ENCODE measurements at places on chromosomes 16 and 17.

DNA sequence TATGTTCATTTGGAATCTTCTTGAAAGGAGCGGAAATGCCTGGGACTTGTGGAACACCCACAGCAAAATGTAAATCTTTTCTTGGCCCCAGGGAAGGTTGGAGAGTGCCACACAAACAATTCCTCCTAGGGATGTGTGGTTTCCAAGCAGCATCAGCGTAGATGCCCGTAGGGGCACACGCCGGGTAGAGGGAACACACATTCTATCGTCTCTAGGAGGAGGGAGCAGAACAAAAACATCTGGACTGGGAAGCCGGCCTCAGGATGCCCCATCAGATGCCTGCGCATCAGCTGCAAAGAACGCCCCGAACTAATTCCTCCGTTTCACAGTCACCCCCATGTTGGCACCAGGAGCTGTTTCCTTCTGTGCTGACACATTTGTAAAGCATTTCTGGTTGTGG, 357.9 kb upstream of the ZFHX3 start:
- no peak for DNase-seq

DNA sequence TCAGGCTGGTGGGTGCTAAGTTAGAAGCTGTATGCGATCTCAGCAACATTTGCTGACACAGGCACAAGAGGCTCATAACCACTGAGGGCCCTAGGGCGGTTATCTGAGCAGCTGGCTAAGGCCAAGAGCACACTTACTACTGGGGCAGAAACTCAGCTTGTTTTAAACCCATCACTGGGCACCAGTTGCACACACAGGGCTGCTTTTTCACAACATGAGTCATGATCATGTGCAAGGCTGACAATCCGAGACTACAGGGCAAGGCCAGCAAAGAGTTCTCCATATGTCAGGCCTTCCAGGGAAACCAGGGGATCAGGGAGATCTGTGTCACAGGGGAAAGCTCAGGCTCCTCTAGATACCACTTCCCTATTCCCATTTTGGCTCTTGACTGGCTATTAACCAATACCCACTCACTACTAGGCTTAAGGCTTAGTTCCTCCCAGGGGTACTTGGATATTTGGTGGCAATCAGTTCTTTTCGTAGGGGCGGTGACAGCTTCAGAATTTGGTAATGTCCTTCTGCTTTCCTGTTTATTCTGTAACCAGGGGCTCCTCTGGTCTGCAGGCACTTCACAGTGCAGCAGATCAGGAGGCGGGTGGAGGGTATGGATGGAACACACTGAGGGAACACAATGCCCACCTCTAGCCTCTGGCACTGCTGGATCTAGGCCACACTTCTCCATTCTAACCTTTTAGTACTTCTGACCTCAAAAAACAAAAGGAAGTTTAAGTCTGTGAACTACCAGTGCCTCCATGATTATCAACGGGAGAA, 44.9 kb upstream of the ERN1 start:
- DNase-seq: no peak

DNA sequence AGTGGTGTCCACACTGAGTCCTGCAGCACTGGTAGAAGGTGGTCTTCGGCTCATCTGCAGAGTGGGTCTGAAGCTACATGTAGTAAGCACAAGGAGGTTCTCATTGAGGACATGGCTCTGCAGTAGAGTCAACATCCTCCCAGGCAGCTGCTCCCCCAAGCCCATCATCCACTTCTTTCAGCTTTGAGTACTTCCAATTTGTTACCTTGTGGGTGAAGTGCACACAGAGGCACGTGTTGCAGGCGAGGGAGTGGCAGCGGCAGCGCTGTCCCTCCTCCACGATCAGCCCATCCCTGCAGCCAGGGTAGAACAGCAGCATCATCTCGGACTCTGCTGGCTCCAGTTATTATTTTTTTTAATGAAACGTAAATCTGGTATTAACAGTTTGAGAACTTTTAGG, 1.8 kb upstream of the SSTR2 start:
- no peak for DNase-seq

DNA sequence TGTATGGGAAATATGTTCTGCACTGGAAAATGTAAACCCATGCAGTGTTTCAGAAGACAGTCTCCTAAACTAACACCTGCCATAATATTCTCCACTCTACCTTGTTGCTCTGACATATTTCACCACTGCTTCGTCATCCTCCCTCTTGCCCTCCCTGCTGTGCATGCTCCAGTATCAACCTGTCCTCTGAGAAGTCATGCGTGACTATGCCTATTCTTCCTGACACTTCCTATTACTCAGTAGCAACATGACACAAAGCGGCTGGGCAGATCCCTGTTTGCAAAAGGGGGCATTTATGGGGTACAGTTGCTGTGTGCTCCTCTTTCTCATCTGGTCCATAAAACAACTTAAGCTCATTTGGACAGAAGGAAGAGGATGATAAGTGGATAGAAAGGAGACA, 805.6 kb upstream of the EEF2KMT start:
- DNase-seq: no peak

- no peak for DNase-seq
Observed at GRCh38 chr17:13016881-13017654, 759 bp downstream of the ELAC2 start.

DNA sequence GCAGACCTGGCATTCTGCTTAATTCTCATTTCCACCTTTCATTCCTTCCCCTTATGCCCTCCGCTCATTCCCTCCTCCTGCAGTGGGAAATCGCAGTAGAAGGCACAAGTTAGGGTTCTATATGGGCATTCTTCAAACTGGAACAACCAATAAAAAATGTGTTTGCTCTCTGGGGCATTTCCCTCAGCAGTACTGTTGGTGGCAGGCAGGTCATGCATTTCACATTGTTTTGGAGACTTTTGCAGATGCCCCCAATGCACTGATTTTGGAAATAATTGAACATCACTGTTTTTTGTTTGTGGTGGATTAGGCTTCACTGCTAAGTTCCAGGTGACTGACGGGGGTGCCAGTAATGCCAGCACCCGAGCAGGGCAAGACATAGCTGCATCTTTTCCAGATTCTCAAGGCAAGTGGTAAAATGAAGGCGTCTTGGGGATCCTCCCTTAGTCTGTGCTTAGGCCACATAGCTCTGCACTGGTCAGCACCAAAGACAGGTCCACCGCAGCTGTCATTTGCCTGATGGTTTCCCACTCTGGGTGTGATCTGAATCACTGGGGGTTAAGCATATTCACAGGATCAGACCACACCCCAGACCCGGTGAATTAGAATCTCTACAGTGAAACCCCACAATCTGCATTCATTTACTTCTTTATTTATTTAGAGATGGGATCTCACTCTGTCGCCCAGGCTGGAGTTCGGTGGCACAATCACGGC, 304.5 kb downstream of the CPPED1 start:
- DNase-seq: no peak

DNA sequence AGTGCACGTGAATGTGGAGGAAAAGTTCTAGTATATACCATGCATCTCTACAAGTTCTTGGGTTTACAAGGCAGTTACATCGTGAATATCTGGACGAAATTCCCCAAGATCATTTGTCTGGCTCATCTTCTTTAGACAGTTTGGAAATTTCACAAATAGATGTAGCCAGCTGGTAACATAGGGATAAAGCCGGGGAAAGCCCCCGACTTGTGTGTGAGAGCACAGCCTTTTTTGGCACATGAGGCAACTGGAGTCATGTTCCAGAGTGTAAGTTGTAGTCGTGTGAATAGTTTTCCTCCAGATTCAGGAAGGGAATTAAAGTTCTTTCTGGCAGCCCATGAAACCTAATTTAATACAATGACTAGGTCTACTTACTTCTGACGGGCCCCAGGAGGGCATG, 62.3 kb downstream of the MARCHF10 start:
- DNase-seq: no peak

DNA sequence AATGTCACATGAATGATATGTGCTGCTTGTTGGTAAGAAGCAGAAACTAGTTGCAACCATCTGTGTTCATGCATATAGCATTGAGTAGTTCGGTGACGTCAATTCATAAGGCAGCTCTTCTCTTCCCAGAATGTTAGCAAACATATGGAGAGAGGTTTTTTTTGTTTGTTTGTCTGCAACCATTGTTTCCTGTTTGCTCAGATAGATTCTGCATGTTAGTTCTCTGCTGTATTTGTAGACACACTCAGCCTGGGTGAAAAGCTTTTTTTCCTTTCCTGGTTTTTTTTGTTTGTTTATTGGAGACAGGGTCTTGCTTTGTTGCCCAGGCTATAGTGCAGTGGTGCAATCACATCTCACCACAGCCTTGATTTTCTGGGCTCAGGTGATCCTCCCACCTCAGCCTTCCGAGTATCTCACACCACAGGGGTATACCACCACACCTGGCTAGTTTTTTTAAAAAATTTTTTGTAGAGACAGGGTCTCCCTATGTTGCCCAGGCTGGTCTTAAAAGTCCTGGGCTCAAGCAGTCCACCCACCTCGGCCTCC, 16.7 kb downstream of the WSB1 start:
- no peak for DNase-seq

DNA sequence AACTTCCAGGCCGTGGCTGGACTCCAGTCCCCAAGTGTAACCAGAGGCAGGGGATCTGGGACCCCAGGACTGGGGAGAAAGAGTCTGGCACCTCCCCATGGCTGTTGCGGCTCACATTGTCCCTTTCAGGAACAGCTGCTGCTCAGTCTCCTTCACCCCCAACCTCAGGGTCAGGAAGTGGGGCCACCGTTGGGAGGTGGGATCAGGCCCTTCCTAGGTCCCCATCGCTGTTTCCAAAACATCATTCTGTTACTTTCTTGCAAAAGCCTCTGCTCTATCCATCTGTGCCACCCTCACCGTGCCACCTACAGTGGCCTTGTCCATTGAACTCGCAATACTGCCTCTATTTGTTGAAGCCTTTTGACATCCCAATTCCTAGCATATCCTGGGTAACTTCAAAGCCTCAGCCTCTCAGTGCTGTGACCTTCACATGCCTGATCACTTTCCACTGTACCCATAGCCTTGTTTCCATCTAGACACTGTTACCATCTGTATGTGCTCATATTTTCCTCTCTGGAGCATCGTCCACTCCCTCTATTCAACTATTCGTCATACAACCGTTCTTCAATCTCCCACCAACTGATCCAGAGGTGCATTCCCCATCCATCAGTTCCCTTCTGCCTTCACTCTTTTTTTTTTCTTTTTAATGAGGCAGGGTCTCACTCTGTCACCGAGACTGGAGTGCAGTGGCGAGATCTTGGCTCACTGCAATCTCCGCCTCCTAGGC, 15.0 kb upstream of the SRCIN1 start:
- DNase-seq: no peak

DNA sequence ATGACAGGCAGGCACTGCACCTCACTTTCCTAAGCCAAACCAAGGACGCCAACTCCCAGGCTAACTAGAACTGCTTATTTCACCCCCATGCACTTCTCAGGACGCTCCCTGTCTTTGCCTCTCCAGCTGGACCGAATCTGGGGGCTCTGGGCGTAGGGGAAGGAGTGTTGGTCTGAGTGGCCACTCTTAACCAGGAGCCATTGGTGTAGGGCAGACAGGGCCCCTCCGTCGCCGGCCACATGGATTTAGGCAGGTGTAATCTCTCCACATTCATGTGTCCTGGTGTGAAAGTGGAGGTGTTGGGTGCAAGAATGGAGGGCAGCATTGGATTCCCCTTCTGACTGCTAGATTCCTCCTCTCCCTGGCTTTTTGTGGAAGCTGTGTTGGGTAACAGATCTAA, 9.8 kb downstream of the ATP2C2 start:
- DNase-seq: no peak

DNA sequence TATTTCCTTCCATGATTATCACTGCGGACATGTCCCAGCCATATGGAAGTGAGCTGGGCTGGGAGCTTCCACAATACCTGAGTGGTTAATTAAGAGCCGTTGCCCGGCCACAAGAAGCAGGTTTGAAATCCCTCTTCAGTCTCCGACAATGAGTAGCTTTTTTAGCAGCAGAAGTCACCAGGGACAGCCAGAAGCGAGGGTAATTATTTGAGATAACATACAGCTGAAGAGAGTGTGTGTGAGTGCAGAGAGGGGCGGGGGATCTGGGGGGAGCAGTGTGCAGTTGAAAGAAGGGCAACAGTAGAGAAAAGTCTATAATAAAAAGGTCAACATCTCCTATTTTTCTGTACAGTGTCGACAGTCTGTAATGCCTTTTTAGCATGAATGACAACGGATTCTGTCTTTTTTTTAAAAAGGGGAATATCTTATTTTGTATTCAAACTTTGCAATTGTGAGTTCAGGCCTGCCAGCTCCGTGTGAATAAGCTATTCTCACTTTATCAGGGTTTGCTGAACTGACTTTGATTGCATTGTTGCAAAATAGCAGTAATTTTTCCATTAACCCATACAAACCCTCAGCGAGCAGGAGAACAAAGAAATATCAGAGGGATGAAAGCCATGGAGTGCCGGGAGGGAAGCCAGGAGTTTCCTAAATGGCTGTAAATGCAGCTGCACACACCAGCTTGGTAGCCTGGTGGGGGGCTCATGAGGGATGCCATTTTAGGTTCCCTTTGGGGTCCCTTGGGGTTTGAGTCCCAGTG, 220.3 kb upstream of the IRX3 start:
- no peak for DNase-seq

DNA sequence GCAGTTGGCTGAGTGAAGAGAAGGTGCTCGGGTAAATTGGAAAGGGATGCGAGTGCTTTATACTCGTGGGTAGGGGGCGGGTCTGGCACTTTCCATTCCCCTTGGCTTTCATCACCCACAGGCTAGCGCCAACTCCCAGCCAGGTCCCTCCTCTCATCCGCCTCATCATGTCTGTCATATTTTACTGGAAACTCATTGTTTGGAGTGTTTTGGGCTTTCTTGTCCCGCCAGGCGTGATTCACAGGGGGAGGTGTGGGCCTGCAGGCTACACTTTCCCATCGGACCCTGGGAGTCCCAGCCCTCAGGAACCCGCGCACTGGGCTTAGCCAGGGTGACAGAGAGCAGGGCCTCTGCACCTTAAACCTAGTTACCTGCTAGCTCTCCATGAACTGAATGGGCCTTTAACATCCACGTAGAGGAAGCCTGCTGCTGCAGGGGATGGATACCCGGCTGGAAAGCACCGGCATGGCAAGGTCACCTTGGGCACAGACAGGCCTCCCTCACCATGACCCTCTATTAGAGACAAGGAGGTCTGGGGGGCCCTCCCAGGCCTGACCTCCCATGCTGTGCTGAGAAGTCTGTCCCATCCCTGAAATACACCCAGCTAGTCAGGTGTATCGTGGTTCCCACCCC, at the start of gene KRT14:
Gene KRT14 (minus strand): TSS at position 33 of the 633 bp plus-strand sequence. CDS start 61 bp downstream, outside the sequence.
- no peak for DNase-seq

- no peak for DNase-seq
Observed at GRCh38 chr16:57788252-57788841, 13.9 kb downstream of the KIFC3 start.
